IMR-90 (cell line): ENCODE measurements at places on chromosomes 5 and 9. TPM values are rescaled to one million over a fixed set of nuclear protein-coding genes. Genes with fewer than 3 reads are reported as not detected.

- no peak for DNase-seq
Measured at GRCh38 chr5:159990506-159990905, 18.4 kb upstream of the TTC1 start.

DNA sequence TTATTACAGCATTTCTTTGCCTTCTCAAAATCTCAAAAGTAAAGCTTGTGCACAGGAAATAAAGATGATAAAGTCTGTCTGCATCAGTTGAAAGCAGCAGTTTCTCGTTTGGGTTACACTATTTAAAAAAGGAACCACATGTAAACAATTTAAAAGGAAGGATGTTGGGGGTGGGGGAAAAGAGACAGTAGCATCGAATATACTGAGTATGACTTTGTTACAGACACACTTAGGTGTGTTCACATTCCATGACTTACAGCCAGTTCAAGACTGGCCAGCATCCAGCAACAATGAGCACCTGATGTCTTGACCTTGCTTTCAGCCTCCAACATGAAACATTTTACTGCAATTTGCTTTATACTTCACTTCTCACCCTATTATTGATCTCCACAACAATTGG is 8.7 kb downstream of the GAPT start:
- DNase-seq: no peak

DNA sequence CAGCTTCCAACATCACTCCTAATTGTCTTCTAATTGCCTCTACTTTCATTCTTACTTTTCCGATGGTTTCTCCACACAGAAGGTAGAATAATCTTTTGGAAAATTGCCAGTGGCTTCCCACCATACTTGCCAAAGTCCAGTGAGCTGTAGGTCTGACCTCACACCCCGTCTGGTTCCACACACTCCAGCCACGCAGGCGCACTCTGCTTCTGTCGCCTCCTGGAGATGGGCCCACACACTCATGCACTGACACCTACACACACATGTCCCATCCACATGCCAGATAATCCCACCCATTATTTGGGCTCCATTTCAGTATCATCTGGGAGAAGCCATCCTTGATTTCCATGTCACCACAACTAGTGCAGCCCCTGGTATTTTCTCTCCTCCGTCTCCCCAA is 12.7 kb downstream of the SHC3 start:
- no peak for DNase-seq

DNA sequence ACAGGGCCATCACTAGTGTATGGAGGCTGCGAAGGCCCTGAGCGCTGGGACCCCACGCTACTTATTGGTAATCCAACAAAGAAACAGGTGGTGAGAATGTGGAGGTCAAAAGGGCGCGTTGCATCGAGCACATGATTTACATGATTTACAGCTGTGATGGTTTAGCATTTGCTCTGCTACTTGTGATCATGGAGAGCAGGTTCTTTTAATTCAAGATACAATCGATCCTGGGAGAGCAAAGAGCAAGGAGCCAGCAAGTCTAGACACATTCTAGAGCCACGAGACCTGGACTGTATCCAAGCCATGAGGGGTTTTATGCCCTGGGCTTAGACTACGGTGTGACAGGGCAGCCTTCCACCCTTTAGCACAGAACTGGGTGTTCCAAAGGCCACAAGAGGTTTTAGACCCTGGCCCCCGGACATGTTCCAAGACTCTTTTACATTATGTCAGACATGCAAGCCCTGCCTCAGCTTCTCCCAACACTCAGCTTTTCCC is 47.0 kb upstream of the CLK4 start:
- DNase-seq: no peak

DNA sequence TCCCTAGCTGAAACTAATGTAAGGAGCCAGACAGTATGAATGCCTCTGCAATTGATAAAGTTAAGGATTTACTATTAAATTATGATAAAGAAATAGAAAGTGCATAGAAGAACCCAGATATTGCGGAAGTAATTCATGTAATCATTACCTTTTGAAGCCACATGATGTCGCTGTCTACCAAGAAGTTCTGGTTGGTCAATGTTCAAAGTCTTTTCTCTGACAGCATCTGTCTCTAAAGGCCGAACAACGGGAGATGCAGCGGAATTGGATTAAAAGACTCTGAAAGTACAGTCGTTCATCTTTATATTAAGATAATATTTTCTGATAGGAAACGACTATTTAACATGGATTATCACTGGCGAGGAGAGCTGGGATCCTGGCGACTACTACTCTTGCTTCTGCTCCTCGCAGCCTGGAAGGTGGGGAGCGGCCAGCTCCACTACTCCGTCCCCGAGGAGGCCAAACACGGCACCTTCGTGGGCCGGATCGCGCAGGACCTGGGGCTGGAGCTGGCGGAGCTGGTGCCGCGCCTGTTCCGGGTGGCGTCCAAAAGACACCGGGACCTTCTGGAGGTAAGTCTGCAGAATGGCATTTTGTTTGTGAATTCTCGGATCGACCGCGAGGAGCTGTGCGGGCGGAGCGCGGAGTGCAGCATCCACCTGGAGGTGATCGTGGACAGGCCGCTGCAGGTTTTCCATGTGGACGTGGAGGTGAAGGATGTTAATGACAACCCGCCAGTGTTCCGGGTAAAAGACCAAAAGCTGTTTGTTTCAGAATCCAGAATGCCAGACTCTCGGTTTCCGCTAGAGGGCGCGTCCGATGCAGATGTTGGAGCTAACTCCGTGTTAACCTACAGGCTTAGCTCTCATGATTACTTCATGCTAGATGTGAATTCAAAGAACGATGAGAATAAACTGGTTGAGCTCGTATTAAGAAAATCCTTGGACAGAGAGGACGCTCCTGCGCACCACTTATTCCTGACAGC is at the start of gene PCDHA8:
PCDHA8 (plus strand) TSS at position 210 of the 985 bp plus-strand sequence; CDS start at position 345, 135 bp downstream.
- no peak for DNase-seq

DNA sequence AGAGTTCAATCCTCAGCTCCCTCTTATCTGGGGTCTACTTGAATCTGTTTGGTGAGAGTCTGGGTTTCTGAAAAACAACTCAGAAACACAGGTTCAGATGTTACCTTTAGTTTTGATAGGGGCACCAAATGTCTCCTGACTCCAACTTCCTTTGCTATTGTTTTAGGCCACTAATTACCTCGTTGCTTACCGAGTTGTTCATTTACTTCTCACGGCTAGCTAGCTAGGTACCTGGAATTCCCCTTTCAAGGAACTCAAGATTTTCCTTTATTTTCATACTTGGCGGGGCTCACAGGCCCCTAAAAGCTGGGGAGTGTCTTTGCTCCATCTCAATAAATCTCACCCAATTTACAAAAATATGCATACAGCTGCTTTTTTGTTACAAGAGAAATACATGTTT is 111.4 kb downstream of the SLC28A3 start:
- no peak for DNase-seq

Gene PWWP2A
- polyA plus RNA-seq: 7.5 and 8.8 TPM in 2 replicates

Gene HAVCR2
- 0.07 and 0.09 TPM in 2 replicates for polyA plus RNA-seq

Gene FOXI1
- not detected in 2 replicates for polyA plus RNA-seq

Gene GOLM1
- 46.0 and 59.2 TPM in 2 replicates for polyA plus RNA-seq

Gene SLC36A3
- not detected in 2 replicates for polyA plus RNA-seq

Gene CDC20B
- polyA plus RNA-seq: not detected in 2 replicates
